ENCODE measurements at places on chromosomes 2 and 18. TPM values are rescaled to one million over a fixed set of nuclear protein-coding genes. Genes with fewer than 3 reads are reported as not detected.

DNA sequence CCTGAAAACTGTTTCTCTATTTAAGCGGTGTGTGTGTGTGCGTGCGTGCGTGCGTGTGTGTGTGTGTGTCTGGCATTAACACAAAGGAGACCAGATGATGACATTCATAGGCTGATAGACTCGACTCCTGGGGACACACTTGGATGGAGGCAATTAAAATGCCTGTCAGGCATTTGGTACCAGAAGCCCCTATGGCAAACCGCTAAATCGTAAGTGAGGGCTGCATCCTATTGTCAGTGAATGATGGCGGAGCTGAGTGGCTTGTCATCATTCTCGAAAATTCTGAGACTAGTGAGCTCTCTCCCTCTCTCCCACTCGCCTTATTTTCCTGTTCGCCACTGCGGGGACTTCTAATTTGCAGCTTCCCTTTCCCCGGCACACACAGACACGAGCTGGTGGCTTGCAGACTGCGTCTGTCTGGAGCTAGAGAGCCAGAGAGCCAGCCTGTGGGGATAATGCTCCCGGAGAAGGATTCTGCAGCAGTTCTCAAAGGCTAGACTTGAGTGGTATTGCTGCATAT, 155.4 kb downstream of the MAP2 start:
- H3K4me3 ChIP-seq: no peak overlapping the region
- DNase-seq: no peak
- H3K27me3 ChIP-seq: no peaks in the 10 kb centered on the region
- no peaks in the 10 kb centered on the region for H3K4me1 ChIP-seq

GRCh38 chr2:188272121-188272520, 19.6 kb upstream of the GULP1 start:
- H3K36me3 ChIP-seq: no peaks in the 10 kb centered on the region
- H3K4me1 ChIP-seq: no peaks in the 10 kb centered on the region
- H3K4me3 ChIP-seq: no peak overlapping the region
- H3K27ac ChIP-seq: no peak overlapping the region

- no peaks in the 10 kb centered on the region for H3K27me3 ChIP-seq
- H3K36me3 ChIP-seq: no peaks in the 10 kb centered on the region
- no peak overlapping the region for H3K27ac ChIP-seq
- no peak overlapping the region for H3K4me3 ChIP-seq
- no peak for DNase-seq
- no peaks in the 10 kb centered on the region for H3K4me1 ChIP-seq
Observed at GRCh38 chr2:88307817-88308216, 137.7 kb downstream of the THNSL2 start.

GRCh38 chr2:184504252-184504651, 94.1 kb upstream of the ZNF804A start:
- H3K4me1 ChIP-seq: no peaks in the 10 kb centered on the region
- H3K27ac ChIP-seq: no peak overlapping the region
- DNase-seq: no peak
- no peak overlapping the region for H3K4me3 ChIP-seq
- no peaks in the 10 kb centered on the region for H3K27me3 ChIP-seq

- no peaks in the 10 kb centered on the region for H3K27me3 ChIP-seq
- no peak overlapping the region for H3K27ac ChIP-seq
- no peaks in the 10 kb centered on the region for H3K36me3 ChIP-seq
- no peaks in the 10 kb centered on the region for H3K4me1 ChIP-seq
Observed at GRCh38 chr2:152395103-152395502, 60.1 kb downstream of the FMNL2 start.

The CCL20 gene
- total RNA-seq: not detected
